Hematopoietic multipotent progenitor cell treated with erythropoietin and hydrocortisone succinate and interleukin-3 and kit ligand, for 4 days (in vitro differentiated cells): ENCODE measurements at places on chromosomes 2 and 18.

DNA sequence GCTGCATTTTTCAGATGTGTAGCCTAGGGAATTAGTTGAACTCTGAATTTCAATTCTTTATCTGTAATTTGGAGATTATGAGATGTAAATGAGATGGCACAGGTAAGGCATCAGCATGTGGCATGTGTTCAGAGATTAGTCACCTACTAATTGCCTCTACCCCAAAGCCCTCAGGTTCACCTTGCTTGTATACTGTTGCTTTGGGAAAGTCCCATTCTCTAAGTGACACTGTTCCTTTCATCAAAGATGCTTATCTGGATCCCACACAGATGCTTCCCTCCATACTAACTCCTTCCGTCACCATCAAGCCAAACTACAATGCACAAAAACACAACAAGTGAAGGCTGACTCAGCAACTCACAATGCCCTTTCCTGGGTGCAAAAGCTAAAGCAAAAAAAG is 143.7 kb downstream of the LRATD1 start:
- no peak for DNase-seq

- no peak for DNase-seq
These were observed 27.9 kb upstream of the RNU4ATAC start for GRCh38 chr2:121502781-121503180.

GRCh38 chr2:187879491-187879890 is 325.3 kb upstream of the TFPI start:
- DNase-seq: no peak

GRCh38 chr2:238851761-238852160 is 3.9 kb downstream of the TWIST2 start:
- no peak for DNase-seq

- DNase-seq: no peak
These were observed 11.9 kb downstream of the TWIST2 start for GRCh38 chr2:238859636-238860347.

DNA sequence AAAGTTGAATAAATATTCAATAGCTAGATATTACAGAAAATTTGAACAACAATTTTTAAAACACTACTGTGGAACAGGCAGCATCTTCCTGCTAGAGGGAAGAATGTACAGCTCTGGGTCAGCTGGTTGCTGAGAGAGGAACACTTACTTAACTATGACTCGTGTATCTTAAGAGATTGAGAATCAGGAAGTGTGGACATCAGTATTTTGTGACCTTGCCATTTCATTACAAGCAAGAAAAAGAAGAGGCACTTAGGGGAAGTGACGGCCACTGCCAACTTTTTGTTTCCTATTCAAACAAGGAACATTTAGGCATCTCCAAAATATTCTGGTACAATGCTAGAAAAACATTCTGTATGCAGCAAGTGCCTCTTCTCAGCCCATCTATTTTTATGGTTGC is 45.9 kb downstream of the ITPRID2 start:
- DNase-seq: peak; percentile 72

DNA sequence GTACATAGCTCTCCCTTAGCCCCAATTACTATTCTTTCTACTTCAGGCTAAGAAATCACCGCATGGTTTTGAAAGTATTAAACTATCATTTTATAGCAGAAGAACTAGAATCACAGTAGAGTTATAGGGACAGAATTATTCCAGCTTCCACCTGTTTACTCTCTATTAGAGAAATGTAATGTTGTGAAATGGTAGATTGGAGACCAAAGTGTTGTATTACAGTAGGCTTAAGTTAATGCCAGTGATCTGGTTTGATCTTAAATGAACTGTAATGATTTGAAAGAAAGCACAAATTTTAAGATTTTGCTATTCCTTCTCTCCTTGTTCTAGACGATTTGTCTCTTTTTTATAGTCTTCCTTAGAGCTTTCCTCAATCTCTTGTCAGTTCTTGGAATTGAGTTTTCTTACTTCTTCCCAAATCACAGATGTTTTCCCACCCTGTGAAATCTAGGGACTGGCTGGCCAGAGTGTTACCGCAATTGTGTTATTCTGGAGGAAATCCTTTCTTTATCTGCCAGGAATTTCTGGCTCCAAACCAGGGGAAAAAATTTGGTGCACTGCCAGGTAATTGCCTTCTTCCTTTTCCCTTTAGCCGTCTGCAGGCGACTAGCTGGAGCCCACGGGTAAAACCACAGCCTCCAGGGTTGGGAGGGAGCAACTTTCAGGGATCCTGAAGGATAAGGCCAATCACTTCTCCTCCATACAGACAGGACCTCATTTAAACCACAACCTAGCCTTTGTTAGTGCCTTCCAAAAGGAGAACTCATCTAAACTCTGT is 51.7 kb downstream of the NOP58 start:
- DNase-seq: no peak

- no peak for DNase-seq
These were observed 277.3 kb downstream of the PTPRM start for GRCh38 chr18:7844418-7844817.

DNA sequence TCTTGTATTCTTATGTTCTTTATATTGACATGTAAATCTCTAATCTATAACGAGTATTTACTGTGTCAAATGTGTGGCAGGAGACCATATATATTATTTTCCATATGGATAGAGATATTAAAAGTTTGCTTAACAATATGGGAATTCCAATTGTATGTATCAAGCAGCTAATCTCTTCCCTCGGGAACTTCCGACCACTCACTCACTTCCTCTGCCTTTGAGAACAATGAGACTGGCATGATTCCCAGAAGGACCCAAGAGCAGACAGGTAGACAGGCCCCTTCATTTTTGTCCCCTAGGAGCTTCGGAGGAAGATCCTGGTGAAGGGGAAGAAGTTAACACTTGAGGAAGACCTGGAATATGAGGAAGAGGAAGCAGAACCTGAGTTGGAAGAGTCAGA is 24.1 kb downstream of the PLCD4 start:
- DNase-seq: no peak

- DNase-seq: no peak
These were observed 205.7 kb downstream of the DSEL start for GRCh38 chr18:67310826-67311225.

DNA sequence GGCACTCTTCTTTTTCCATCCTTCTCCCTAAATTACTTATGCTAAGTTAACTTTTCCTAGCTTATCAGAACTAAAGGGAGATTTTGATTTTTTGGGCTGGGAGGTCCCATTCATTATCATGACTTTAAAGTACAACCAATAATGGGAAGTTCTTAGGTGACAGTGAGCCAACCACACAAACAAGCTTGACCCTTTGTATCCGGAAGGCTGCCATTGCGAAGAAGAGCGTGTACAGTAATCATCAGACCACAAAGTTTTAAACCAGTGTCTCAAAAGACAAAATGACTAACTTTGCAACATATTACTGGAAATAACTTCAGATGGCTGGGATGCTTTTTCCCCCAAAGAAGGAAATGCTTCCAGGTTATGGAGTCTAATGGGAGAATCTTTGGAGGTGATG is 298.1 kb downstream of the TGIF1 start:
- DNase-seq: no peak

DNA sequence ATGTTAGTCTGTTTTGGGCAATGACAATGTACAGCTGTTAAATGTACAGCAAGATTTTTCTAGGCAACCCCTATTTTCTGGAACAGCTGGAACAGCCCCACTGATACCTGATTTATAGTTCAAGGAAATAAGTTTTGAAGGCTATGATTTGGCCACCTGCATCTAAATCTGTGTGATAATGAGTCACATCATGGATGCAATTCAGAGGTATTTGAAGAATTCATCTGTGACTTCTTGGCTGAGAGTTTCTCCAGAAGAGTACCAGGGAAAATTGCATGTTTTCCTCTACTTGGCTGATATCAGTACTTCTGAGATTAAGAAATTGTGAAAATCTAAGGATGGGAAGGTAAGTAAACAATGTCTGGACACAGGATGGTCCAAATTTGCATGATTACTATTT is 40.7 kb upstream of the NT5C1B start:
- no peak for DNase-seq

DNA sequence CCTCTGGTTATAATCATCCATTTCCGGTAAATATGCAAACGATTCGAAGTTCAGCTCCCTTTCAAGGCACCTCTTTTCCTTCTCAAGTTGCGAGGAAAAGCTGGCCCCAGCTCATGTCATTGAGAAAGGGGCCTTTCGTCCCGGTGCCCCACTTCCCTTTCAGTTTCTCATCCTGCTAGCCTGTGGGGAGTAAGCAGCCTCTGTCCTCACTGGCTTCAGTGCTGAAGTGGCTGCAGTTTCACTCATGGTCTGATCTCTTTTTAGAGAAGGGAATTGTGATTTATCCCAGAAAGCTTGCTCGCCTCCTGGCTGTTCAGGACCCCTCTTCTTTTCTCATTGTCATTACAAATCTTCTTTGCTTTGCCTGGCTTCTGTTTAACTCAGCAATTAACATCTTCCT is 207.5 kb downstream of the NR4A2 start:
- DNase-seq: no peak

DNA sequence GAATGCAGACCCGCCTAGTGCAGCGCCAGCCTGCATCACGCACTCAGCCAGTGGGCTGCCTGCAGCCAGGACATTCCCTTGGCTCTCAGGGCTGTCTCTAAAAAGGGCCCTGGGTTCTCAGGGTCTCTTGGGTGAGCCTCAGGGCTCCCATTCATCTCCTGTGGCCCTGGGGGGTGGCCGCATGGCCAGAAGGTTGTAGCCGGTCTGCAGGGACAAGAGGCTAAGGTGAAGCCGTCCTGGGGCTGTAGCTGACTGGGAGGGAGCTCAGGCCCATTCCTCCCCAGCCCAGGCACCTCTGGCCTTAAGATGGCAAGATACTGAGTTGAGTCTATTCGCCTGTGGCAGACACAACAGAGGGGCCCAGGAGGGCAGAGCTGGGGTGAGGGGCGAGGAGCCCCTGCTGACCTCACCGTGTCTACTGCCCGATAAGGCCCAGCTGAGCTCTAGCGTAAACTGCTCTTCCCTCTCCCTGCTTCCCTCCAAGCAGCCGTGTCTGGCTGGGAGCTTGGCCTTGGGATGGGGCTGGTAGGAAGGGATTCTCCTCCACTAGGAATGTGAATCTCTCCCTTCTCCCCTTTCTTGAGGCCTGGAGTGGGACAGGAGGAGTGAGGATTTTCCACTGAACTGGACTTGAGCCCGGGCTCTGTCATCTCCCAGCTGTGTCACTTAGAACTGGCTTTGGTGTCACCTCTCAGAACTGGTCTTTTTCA is 37.9 kb downstream of the INHBB start:
- DNase-seq: no peak

- peak; percentile 67 for DNase-seq
These were observed 63.6 kb upstream of the ACSL3 start for GRCh38 chr2:222797261-222797660.

- no peak for DNase-seq
These were observed 949 bp downstream of the MYOM1 start for GRCh38 chr18:3218819-3219218.
